Activated naive CD8-positive, alpha-beta T cell treated with anti-CD3 and anti-CD28 coated beads for 36 hours (primary cell): ENCODE measurements at places on chromosomes 7 and 10.

DNA sequence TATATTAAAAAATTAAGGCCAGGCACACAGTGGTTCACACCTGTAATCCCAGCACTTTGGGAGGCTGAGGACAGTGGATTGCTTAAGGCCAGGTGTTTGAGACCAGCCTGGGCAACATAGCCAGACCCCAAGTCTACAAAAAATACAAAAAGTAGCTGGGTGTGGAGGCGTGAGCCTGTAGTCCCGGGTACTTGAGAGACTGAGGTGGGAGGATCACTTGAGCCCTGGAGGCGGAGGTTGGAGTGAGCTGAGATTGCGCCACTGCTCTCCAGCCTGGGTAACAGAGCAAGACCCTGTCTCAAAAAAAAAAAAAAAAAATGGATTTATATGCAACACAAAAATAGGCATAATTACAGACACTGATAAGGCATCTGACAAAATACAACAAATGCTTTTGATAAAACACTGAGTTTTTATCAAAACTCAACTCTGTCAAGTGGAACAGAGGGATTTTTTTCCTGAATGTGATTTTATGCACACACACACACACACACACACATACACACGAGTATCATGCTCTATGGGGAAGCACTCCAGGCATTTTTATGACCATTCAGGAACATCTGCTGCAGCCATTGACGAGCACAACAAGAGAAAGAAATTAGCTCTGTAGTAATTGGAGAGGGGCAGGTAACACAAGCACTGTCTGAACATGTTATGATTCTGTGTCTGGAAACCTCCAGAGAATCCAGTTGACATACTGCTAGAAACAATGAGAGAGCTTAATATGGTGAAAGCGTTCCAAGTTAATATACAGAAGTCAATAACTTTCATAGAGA, 193.1 kb downstream of the WDR37 start:
- no peak overlapping the region for H3K4me3 ChIP-seq
- DNase-seq, result no peak
- H3K4me1 ChIP-seq, result peaks cover 9% of the 10 kb centered on the region
- peaks cover 7% of the 10 kb centered on the region for H3K36me3 ChIP-seq

GRCh38 chr7:47574482-47575329, 7.2 kb downstream of the TNS3 start:
- H3K4me1 ChIP-seq, result peaks cover 10% of the 10 kb centered on the region
- DNase-seq, result no peak
- H3K4me3 ChIP-seq, result no peak overlapping the region
- H3K36me3 ChIP-seq, result no peaks in the 10 kb centered on the region

DNA sequence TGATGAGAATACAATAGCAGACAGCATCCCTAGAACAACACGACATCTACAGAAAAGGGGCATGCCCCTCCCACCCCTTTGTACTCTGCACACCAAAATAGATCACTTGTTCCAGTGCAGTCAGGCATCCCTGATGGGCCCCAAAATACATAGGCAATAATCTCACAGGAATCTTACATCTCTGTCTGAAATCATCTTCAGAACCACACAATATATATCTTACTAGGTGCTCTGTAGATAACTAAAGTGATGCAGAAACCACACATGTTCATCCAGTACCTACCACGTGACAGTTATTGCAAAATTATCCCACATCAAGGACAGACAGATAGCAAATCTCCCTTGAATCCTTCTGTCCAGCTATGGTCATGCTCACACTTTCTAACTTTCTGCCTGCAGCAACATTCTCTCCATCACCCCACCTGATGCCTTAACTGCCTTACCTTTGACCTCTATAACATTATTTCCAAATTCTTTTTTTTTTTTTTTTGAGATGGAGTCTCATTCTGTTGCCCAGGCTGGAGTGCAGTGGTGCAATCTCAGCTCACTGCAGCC, 30.7 kb downstream of the ST8SIA6 start:
- H3K4me3 ChIP-seq, result no peak overlapping the region
- no peaks in the 10 kb centered on the region for H3K27me3 ChIP-seq
- H3K27ac ChIP-seq, result no peak overlapping the region
- peaks cover 52% of the 10 kb centered on the region for H3K4me1 ChIP-seq

- H3K4me1 ChIP-seq, result no peaks in the 10 kb centered on the region
- no peak for DNase-seq
- H3K36me3 ChIP-seq, result no peaks in the 10 kb centered on the region
- no peak within 1 kb of the TSS for H3K27ac ChIP-seq
- H3K27me3 ChIP-seq, result peaks cover 31% of the 10 kb centered on the region
Measured at GRCh38 chr10:112283100-112283499, at the start of gene TECTB. Gene TECTB (plus strand): TSS chr10:112283400. CDS start chr10:112283735, 335 bp downstream.
